ENCODE measurements at places on chromosomes 4 and X. TPM values are rescaled to one million over a fixed set of nuclear protein-coding genes. Genes with fewer than 3 reads are reported as not detected.

The FAM114A1 gene
- polyA plus RNA-seq = 11.0 TPM

The CTAG2 gene
- polyA plus RNA-seq = not detected

The GLOD5 gene
- not detected for polyA plus RNA-seq

The PPEF2 gene
- not detected for polyA plus RNA-seq

The NOCT gene
- 34.7 TPM for polyA plus RNA-seq

The CT45A10 gene
- polyA plus RNA-seq = not detected

The CORIN gene
- 0.24 TPM for polyA plus RNA-seq

The NHSL2 gene
- polyA plus RNA-seq = 3.8 TPM

The MAOA gene
- 72.1 TPM for polyA plus RNA-seq

The POU4F2 gene
- polyA plus RNA-seq = not detected

The NPY1R gene
- polyA plus RNA-seq = 7.6 TPM

The HTR2C gene
- polyA plus RNA-seq = not detected

The TCEAL7 gene
- polyA plus RNA-seq = 2.0 TPM

The AIFM1 gene
- polyA plus RNA-seq = 24.5 TPM

The EPGN gene
- polyA plus RNA-seq = 0.97 TPM

The DMD gene
- 8.0 TPM for polyA plus RNA-seq

The SSX2 gene
- polyA plus RNA-seq = not detected

The CCKAR gene
- polyA plus RNA-seq = not detected

The FHDC1 gene
- 0.61 TPM for polyA plus RNA-seq

The ARAP2 gene
- 2.1 TPM for polyA plus RNA-seq

The ADAM29 gene
- not detected for polyA plus RNA-seq

The RENBP gene
- polyA plus RNA-seq = 18.4 TPM

The PNCK gene
- 1.5 TPM for polyA plus RNA-seq

The MTNR1A gene
- polyA plus RNA-seq = not detected

The BEX2 gene
- polyA plus RNA-seq = 3.9 TPM

The TRO gene
- polyA plus RNA-seq = 4.8 TPM

The PCDH7 gene
- polyA plus RNA-seq = 0.30 TPM

The MAML3 gene
- polyA plus RNA-seq = 3.1 TPM

The TCEAL6 gene
- 0.10 TPM for polyA plus RNA-seq

The LRIT3 gene
- polyA plus RNA-seq = 0.10 TPM

The PAK3 gene
- 0.19 TPM for polyA plus RNA-seq

The UGT2B7 gene
- polyA plus RNA-seq = 8.0 TPM

The DCX gene
- polyA plus RNA-seq = not detected

The KDM6A gene
- 6.4 TPM for polyA plus RNA-seq

The CT45A2 gene
- not detected for polyA plus RNA-seq

The ENAM gene
- polyA plus RNA-seq = 0.11 TPM

The RASL11B gene
- polyA plus RNA-seq = 0.42 TPM

The AVPR2 gene
- 5.9 TPM for polyA plus RNA-seq

The AMBN gene
- not detected for polyA plus RNA-seq
